Suprapubic skin (tissue), 4 donors: ENCODE measurements at places on chromosomes 6 and 20.

GRCh38 chr6:47106216-47106615 is 64.1 kb upstream of the ADGRF1 start:
- H3K4me1 ChIP-seq: no peaks in the 10 kb centered on the region
- H3K4me3 ChIP-seq: no peak overlapping the region
- H3K27ac ChIP-seq: no peak overlapping the region
- no peak for DNase-seq
- no peaks in the 10 kb centered on the region for H3K27me3 ChIP-seq
- no peaks in the 10 kb centered on the region for H3K36me3 ChIP-seq

DNA sequence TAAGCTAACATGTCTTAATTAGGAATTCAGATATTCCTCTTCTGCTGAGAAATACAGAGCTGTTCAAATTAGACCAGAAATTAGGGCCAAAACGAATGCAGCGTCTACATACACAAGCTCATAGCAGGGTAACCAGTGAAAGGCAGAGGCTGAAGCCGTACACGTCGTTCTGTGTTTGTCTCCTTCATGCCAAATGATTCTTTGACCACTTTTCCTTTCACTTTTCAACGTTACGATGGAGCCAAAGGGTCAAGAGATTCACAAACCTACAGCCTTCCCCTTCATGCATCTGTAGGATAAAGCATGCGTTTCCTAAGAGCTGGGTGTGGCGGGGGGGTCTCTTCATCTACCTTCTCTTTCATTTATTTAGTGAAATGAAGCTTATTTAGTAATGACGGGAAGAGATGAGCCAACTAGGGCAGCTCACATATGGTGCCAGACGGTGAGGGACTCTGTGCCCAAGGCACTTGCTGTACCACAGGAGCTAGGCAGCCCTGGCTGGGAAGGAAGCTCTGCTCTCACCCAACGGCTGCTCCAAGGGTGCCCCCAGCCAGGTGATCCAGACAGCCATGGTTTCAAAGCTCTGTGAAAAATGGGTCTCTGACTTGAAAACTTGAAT is 178.0 kb downstream of the ATXN1 start:
- no peaks in the 10 kb centered on the region for H3K27me3 ChIP-seq
- no peak overlapping the region for H3K4me3 ChIP-seq
- no peaks in the 10 kb centered on the region for H3K4me1 ChIP-seq
- no peak overlapping the region for H3K27ac ChIP-seq
- DNase-seq: no peak

DNA sequence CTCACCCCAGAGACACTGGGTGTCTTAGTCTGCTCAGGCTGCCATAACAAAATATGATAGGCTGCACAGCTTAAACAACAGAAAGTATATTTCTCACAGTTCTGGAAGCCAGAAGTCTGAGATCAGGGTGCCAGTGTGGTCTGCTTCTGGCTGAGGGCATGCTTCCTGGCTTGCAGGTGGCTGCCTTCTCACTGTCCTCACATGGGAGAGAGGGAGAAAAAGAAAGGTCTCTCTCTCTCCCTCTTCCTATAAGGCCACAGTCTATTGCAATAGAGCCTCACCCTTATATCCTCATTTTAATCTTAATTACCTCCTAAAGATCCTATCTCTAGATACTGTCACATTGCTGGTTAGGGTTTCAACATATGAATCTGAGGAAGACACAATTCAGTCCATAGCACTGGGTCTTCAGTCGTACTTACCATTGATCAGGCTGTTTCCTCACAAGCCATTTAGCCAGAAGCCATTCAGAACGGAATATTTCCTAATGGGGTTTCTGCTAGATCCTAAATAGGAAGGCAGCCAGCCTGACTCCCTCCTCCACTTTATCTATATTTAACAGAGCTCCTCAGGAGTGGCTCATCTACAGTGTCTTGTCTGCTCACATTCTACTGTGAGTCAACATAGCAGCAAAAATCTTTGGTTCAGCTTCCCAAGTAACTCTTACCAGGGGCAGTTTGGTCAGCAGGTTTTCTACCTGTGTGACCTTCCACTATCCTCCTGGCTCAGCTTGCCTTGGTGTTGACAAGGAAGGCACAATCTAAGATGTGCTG is 42.2 kb downstream of the CD164 start:
- H3K27me3 ChIP-seq: no peaks in the 10 kb centered on the region
- H3K4me3 ChIP-seq: no peak overlapping the region
- peaks cover 8% of the 10 kb centered on the region for H3K4me1 ChIP-seq
- H3K27ac ChIP-seq: no peak overlapping the region

DNA sequence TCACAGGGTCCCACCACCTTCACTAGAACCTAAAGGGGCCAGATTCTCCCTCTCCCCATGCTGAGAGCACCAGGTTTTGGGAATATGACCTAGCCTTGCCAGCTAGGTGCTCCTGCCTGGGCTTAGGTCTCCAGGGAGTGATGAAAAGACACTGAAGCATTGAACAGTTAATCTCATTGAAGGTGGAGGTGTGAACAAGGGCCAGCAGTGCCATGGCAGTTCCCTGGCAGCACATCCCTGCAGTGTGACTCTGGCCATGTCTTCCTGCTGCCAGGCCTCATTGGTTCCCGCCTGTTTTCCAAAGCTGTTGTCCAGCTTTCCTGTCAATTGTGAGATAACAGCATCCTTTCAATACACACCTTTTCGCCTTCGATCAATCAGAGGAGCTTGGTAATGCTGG is 10.9 kb downstream of the PPIL6 start:
- H3K4me3 ChIP-seq: no peak overlapping the region
- H3K4me1 ChIP-seq: peaks cover 3% of the 10 kb centered on the region
- no peaks in the 10 kb centered on the region for H3K36me3 ChIP-seq
- no peak for DNase-seq

GRCh38 chr6:25006565-25007001 is 70.8 kb upstream of the RIPOR2 start:
- no peak overlapping the region for H3K4me3 ChIP-seq
- no peaks in the 10 kb centered on the region for H3K27me3 ChIP-seq
- peak; percentile 77 for DNase-seq
- peak overlapping the region; percentile 89 for H3K27ac ChIP-seq
- no peaks in the 10 kb centered on the region for H3K36me3 ChIP-seq

GRCh38 chr6:115830895-115831294 is 229.8 kb downstream of the FRK start:
- H3K4me3 ChIP-seq: no peak overlapping the region
- H3K4me1 ChIP-seq: no peaks in the 10 kb centered on the region
- no peak overlapping the region for H3K27ac ChIP-seq

- no peak overlapping the region for H3K27ac ChIP-seq
- no peaks in the 10 kb centered on the region for H3K36me3 ChIP-seq
- no peak for DNase-seq
- no peak overlapping the region for H3K4me3 ChIP-seq
- H3K4me1 ChIP-seq: no peaks in the 10 kb centered on the region
These were observed 241.1 kb downstream of the FOXC1 start for GRCh38 chr6:1850840-1851157.

GRCh38 chr6:2078888-2079287 is 166.5 kb downstream of the GMDS start:
- no peaks in the 10 kb centered on the region for H3K27me3 ChIP-seq
- no peak overlapping the region for H3K4me3 ChIP-seq
- no peak for DNase-seq
- H3K36me3 ChIP-seq: no peaks in the 10 kb centered on the region
- H3K27ac ChIP-seq: no peak overlapping the region
- no peaks in the 10 kb centered on the region for H3K4me1 ChIP-seq

DNA sequence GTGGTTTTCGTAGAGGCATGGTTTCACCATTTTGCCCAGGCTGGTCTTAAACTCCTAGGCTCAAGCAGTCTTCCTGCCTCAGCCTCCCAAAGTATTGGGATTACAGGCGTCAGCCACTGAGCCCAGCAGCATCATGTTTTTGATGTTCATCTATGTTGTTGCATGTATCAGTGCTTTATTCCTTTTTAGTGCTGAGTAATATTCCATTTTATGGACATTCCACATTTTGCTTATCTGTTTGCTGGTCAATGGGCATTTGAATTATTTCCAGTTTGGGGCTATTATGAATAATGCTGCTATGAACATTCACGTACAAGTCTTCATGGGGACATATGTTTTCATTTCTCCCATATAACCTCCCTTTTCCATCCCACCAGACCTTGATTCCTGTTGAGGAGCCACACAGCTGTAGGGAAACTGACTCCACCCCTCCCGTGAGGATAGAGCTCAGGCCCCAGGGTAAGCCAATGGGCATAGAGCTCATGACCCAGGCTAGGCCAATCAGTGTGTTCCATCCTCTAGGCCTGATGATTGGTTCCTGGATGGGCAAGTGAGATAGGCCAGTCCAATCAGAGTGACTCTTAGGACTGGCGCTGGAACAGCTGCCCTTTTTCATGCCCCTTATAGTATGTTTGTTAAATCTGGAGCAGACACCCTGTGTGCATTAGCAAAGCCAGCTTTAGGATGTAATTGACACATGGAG is 49.5 kb downstream of the DLGAP4 start:
- no peak overlapping the region for H3K27ac ChIP-seq
- H3K4me1 ChIP-seq: no peaks in the 10 kb centered on the region
- peaks cover 13% of the 10 kb centered on the region for H3K27me3 ChIP-seq
- H3K4me3 ChIP-seq: no peak overlapping the region
- H3K36me3 ChIP-seq: no peaks in the 10 kb centered on the region

GRCh38 chr20:49603209-49603627 is 35.3 kb upstream of the PTGIS start:
- DNase-seq: no peak
- peaks cover 14% of the 10 kb centered on the region for H3K4me1 ChIP-seq
- H3K27me3 ChIP-seq: peaks cover 9% of the 10 kb centered on the region
- no peak overlapping the region for H3K27ac ChIP-seq
- H3K4me3 ChIP-seq: no peak overlapping the region

DNA sequence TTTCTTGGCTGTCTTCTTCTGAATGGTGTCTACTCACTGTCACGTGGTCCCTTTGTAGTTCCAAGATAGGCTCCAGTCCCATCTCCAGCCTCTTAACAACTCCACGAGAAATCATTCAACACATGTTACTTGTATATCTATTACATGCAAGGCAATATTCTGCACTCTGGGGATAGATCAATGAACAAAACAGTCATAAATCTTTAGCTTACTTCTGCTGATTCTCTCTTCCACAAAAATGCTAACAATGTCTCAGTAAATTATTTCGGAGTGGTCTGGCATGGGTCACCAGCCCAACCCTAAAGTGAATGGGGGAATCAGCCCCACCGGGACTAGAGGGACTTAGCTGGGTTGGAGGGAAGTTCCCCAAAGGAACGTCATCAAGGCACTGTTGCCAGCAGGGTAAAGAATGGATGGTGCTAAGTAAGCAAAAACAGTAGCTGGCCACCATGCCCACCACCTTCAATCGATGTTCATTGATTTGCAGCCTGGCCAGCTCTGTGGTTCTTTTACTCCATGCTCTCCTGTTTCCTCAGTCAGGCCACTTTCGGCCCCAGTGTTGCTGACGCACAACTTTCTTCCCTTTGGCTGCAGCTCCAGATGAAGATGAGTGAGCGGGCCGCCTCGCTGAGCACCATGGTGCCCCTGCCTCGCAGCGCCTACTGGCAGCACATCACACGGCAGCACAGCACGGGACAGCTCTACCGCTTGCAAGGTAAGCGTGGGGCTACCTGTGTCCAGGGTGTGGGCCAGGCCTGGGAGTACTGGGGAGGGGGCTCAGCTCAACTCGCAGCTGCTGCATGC is 167.7 kb downstream of the DOK5 start:
- H3K27ac ChIP-seq: no peak overlapping the region
- no peaks in the 10 kb centered on the region for H3K36me3 ChIP-seq
- no peaks in the 10 kb centered on the region for H3K4me1 ChIP-seq

DNA sequence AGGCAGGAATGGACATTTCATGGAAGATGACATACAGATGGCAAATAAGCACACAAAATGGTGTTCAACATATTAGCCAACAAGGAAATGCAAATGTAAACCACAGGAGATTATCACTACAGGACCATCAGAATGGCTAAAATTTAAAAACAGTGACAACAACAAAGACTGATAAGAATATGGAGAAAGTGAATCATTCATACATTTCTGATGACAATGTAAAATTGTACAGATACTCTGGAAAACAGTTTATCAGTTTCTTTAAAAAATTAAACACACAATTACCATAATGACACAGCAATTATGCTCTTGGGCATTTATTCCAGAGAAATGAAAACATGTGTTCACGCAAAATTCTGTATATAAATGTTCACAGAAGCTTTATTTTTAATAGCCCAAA is 105.8 kb upstream of the RUNX2 start:
- no peaks in the 10 kb centered on the region for H3K36me3 ChIP-seq
- H3K27ac ChIP-seq: no peak overlapping the region
- no peaks in the 10 kb centered on the region for H3K27me3 ChIP-seq
- H3K4me1 ChIP-seq: no peaks in the 10 kb centered on the region
- H3K4me3 ChIP-seq: no peak overlapping the region
- DNase-seq: no peak

- no peak for DNase-seq
- H3K27ac ChIP-seq: no peak overlapping the region
These were observed 52.6 kb downstream of the COL19A1 start for GRCh38 chr6:69918813-69919475.

- no peaks in the 10 kb centered on the region for H3K27me3 ChIP-seq
- H3K27ac ChIP-seq: peak overlapping the region; percentile 31
- no peak overlapping the region for H3K4me3 ChIP-seq
- DNase-seq: no peak
- no peaks in the 10 kb centered on the region for H3K4me1 ChIP-seq
- no peaks in the 10 kb centered on the region for H3K36me3 ChIP-seq
These were observed 196.4 kb upstream of the CCN2 start for GRCh38 chr6:132147530-132148011.

- DNase-seq: no peak
- peaks cover 7% of the 10 kb centered on the region for H3K27me3 ChIP-seq
- no peaks in the 10 kb centered on the region for H3K4me1 ChIP-seq
- no peak overlapping the region for H3K27ac ChIP-seq
- no peak overlapping the region for H3K4me3 ChIP-seq
- no peaks in the 10 kb centered on the region for H3K36me3 ChIP-seq
These were observed 201.8 kb downstream of the TTLL2 start for GRCh38 chr6:167526465-167527368.

DNA sequence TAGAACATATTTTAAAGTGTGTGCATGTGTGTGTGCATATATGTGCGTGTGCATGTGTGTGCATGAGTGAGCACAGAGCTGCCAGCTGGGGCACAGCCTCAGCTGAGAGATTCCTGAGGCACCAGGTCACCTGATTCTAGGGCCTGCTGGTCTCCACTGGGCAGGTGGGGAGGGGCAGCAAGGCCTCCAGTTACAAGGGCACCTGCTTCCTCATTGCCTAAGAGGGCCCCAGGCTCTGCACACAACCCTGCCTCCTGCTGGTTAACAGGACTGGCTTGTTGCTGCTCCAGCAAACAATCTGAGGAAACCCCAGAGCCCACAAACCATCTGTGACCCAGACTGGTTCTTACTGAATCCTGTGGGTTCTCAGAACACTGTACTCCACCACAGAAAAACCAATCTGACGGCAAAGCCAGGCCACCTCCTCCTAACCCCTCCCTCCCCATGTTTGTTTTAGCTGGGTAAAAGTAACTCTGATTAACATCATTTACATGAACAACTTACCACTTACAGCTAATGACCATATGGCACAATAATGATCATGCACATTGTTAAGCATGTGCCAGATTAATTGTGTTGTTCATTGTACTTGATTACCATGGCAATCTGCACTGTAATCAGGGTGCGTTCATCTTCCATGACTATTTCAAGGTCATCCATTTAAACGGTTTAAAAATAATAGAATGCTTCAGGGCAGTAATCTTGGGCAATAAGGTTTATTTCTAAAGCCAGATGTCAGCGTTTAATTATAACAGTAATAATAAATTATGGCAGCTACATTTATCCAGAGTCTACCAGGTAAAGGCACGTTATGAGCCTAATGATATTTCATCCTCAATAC is 23.1 kb upstream of the UBE2J1 start:
- DNase-seq: no peak
- H3K4me1 ChIP-seq: peaks cover 11% of the 10 kb centered on the region
- H3K36me3 ChIP-seq: no peaks in the 10 kb centered on the region
- no peak overlapping the region for H3K27ac ChIP-seq
- no peaks in the 10 kb centered on the region for H3K27me3 ChIP-seq
